Cortex of kidney (tissue), 1 donor: ENCODE measurements at places on chromosomes 12 and 14.

DNA sequence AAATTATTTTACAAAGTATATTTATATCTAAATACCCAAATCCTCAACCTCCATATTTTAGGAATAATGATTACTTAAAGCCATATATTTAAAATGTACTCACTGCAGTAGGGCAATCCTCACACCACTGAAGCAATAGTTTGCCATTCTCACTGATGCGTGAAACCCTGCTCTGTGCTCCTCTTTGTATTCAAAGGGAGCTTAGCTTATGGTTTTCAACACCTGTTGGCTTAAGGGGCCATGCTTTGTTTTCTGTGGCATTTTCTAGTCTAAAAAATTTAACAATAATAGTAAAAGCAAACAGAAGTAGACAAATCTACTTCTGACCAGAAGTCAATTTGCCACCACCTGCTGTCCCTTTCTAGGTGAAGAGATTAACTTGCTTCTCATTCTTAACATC, 294.6 kb downstream of the FLRT2 start:
- DNase-seq: no peak

- no peak for DNase-seq
Observed at GRCh38 chr14:68718023-68718990, 74.6 kb downstream of the ZFP36L1 start.

DNA sequence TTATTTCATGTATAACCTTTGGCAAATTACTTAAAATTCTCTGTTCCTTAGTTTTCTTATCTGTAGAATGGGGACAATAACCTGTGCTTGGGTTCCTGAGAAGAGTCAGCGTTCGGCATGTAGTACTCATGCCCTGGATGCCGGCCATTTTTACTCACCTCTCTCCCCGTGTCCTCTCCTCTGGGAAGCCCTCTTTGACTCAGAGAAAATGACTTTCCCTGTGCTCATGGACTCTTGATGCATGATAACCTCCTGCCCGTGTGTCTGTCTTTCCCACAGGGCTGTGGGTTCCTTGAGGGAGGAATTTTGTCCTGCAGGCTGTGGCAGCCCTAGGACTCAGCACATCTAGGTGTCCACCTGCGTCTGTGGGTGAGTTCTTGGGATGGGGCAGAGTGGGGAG, 5.8 kb upstream of the C1RL start:
- no peak for DNase-seq

- DNase-seq: no peak
Observed at GRCh38 chr12:26410689-26411088, 215.3 kb downstream of the SSPN start.

DNA sequence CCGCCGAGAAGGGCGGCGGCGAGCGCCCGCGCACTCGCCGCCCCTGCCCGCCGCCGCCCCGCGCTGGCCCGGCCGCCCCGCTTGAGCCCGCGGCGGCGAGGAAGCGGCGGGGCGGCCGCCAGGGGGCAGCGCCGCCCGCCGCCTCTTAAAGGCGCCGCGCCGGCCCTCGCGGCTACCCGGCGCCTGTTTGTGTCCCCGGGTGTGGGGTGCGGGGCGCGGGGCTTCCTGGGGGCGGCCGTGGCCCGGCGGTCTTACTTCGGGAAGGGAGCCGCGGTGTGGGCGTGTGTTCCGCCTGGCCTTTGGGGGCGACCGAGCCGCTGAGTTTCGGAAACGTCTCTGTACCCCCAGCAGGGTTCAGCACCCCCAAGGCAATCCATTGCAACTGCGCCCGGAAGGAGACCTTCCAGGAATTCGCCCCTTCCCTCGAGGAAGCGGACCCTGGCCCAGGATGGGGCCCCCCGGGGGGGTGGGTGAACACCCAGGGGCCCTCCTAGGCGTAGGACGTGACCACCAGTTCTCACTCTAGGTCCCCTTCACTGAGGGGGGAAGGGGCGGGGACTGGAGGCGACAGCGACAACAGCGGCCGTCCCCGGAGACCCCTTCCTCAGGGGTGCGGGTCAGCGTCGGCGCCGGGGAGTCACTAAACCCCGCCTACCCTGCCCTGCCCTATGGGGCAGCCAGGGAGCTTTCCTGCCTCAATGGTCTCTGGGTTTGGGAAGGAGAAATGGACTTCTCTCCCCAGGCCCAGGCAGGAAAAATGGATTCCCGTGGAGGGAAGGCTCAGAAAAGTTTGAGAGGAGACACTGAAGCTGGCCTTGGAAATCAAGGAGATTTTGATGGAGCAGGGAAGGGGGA, at the start of gene ITPK1:
TSS of gene ITPK1 (minus strand) at position 105 of the 855 bp plus-strand sequence. CDS start 762 bp downstream, outside the sequence.
- no peak for DNase-seq

- no peak for DNase-seq
Observed at GRCh38 chr14:63301891-63302534, 16.7 kb downstream of the GPHB5 start.

GRCh38 chr12:24226745-24227350, 277.4 kb upstream of the SOX5 start:
- no peak for DNase-seq

- no peak for DNase-seq
Observed at GRCh38 chr12:132530447-132530846, 40.5 kb downstream of the FBRSL1 start.

DNA sequence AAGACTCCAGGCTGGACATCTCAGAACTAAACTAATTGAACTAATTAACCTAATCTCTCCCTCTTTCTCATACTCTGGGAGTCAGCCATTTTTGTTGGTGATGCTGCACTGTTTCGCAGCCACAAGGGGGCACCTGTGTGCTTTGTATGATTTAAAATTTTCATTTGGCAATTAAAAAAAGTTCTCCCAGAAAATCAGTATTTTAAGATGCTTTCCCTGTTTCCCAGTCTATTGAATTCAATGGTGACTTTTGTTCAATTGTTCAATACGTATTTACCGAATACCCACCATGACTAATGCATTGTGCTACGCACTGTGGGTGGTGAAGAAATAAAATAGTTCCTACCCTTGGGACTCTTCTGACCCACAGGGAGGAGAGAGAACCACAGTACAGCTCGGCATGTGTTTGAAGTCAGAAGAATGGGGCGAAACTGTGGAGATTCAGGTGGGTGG, 63.7 kb downstream of the ZNF664 start:
- no peak for DNase-seq

DNA sequence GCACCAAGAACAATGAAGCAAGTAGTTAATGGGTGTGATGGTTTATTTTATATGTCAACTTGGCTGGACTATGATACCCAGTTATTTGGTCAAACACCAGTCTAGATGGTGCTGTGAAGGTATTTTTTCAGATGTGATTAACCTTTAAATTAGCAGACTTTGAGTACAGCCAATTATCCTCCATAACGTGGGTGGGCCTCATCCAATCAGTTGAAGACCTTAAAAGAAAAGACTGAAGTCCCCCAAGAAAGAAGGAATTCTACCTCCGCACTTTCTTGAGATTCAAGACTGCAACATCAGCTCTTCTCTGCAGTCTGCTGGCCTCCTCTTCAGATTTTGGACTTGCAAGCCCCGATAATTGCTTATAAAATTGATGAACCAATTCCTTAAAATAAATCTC, 47.5 kb downstream of the CD163L1 start:
- DNase-seq: no peak

DNA sequence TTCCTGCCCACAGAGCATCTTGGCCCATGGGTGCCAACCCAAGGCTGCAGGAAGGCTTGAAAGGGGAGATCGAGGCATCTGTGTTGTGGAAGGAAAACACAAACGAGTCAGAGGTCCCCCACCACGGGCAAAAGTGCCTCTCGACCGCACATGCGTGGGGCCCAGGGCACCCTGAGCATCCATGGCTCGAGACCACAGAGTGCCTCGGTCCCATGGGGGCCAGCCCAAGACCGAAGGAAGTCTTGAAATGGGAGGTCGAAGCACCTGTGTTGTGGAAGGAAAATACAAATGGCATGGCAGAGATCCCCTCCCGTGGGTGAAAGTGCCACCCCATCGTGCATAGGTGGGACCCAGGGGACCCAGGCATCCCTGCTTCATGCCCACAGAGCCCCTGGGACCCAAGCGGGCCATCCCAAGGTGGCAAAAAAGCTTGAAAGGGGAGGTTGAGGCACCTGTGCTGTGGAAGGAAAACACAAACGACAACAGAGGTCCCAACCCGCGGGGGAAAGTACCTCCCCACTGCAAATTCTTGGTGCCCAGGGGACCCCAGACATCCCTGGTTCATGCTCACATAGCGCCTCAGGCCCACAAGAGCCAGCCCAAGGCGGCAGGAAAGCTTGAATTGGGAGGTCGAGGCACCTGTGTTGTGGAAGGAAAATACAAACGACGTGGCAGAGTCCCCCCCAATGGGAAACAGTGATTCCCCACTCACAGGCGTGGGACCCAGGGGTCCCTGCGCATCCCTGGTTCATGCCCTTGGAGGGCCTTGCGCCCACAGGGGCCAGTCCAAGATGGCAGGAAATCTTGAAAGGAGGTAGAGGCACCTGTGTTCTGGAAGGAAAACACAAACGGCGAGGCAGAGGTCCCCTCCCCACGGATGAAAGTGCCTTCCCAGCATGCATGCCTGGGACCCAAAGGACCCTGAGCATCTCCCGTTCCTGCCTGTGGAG, 373.0 kb downstream of the ALG10 start:
- no peak for DNase-seq

- DNase-seq: no peak
Observed at GRCh38 chr14:99562856-99563748, 40.9 kb downstream of the CCDC85C start.

DNA sequence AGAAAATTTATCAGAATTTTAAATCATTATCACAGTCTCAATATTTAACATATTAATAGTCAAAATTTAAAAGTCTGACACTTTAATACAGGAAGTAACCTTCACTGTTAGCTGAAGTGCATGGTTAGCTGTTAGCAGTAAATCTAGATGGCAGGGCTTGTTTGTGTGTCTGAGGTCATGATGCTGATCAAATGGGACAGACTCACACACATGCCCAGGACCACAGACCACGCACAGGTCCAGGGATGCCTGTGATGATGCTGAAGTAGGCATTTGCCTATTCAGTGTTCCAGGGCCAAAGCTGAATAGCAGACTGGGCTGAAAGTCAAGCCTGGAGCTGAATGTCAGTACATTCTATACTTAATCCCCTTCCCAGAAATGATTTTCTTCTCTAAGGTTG, 20.5 kb downstream of the FNTB start:
- DNase-seq: no peak

DNA sequence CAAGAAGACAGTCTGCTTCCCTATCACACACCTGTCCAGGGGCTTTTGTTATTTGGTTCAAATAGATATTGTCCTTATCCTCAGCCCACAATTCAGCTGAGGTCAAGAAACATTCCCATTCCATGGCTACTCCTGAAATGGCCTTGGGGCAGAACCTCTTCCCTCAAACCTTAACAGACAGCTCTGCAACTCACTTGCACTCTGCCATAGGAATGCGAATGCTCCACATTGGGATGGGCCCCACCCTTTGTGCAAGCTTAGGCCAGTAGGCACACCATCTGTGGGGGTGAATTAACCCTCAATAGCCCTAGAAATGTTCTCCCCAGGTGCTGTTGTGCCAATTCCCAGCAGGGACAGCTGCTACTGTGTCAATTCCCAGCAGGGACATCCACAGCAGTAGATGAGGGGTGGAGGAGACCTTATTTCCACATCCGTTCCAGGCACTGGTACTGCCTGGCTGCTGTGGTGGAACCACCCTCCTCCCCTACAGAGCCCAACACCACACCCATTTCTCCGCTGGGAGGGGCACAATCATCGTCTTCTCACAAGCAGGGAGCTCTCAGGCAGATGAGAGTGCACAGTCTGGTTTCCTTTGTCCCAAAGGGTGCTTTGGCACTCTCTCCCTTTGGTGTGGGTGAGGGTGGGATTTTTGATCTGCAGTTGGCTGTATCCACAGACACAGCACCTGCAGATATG, 42.3 kb upstream of the GLIPR1 start:
- no peak for DNase-seq

- DNase-seq: no peak
Observed at GRCh38 chr12:21825886-21826617, 51.5 kb upstream of the KCNJ8 start.

DNA sequence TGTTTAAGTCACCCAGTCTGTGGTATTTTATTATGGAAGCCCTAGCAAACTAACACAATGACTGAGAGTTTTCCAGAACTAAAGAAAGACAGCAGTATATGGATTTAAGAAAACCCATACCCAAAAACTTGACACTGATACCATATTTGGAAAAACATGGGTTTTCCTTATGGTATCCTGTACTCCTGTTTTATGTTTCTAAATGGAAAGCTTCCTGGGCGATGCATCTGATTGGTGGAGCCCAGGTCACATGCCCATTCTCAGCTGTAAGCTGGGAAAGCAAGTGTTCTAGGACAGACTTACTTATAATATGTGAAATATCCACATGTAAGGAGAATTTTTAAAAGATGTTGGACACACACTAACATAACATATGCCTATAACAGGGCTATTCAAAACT, 4.5 kb upstream of the RNASE4 start:
- DNase-seq: no peak

GRCh38 chr12:126899926-126900792, 1366.8 kb upstream of the TMEM132C start:
- DNase-seq: no peak

- DNase-seq: no peak
Observed at GRCh38 chr12:121072147-121072546, 33.1 kb upstream of the OASL start.

DNA sequence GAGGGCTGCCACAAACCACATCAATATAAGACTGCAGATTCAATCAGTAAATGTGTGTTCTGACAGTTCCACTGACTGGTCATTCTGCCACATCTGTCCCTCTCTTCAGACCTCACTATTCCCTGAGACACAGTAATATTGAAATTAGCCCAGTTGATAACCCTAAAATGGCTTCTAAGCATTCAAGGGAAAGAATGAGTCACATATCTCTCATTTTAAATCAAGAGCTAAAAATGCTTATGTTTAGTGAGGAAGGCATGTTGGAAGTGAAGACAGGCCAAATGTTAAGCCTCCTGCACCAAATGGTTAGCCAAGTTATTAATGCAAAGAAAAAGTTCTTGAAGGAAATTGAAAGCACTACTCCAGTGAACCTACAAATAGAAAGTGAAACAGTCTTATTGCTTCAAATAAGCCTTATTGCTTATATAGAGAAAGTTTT, 24.5 kb upstream of the KIF21A start:
- DNase-seq: no peak

GRCh38 chr12:124592050-124592449, 24.6 kb upstream of the NCOR2 start:
- DNase-seq: no peak

GRCh38 chr12:6281081-6281809, 29.2 kb upstream of the PLEKHG6 start:
- no peak for DNase-seq

DNA sequence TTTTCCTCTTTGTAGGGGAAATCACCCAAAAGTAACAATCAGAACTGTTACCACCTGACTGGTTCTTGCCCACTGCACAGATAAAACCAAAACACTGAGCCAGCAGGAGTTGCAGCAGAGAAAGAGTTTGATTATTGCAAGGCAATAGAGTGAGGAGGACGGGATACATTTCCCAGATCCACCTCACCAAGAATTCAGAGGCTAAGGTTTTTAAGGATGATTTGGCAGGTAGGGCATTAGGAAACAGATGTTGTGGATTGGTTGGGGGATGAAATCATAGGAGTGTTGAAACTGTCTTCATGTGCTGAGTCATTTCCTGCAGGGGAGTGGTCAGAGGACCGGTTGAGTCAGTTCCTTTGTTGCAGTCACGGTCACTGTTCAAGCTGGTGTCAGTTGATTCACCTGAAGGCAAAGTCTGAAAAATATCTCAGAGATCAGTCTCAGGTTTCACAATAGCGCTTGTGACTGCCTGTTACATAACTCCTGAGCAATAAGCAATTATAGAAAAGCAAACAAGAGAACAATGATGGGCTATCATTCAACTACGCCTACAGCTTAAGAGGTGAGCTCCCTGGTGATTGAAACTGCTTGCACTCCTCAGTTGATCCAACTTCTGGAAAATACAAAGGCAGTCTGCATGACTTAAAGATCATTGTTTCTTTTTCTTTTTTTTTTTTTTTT, 20.3 kb upstream of the AMN1 start:
- DNase-seq: no peak
